Activated gamma-delta T cell treated with Interleukin-2 at 50 U/mL for 16 hours (primary cell): ENCODE measurements at places on chromosomes 3 and 15.

DNA sequence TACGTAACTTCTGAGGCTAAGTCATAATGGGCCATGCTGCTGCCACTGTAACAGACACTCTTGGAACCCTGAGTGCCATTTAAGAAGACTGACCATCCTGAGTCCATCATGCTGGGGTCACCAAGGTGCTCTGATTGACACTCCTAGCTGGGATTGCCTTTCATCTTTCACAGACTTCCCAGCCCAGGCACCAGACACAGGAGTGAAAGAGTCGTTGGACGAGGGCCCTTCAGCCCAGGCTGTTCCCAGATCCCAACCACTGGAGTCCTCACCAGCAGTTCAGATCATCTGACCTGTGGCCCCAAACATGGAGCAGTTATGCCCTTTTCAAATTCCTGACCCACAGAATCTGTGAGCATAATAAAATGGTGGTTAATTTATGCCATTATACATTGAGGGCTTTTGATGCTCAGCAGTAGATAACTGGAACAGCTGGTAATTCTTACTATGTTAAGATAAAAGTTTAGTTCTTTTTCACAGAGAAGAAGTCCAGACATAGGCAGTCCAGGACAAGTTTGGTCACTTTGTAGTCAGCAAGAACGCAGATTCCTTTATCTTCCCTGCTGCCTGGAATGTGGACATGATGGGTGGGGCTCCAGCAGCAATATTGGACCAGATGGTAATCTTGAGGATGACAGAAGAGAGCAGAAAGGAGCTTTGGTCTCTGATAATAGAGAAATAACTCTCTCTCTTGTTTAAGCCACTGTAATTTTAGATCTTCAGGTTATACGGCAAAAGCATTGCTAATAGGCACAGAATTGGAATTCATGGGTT is 7.3 kb upstream of the EHD4 start:
- DNase-seq, result no peak

DNA sequence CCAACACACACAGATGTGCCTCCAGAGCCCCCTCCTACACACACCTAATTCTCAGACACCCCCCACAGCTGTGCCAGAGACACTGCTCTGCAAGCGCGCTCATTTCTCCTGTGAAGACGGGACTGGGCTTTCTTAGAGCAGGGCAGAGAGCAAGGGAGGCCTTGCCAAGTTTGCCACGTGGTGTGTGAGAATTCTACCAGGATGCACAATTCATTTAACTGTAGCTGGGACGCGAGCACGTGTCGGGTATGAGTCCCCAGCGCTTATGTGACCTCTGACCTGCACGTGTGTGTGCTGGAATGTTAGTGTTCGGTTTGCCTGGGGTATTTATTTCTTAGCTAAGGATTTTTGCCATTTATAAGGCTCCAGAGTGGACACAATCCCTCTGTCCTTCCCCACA is 37.0 kb downstream of the FEM1B start:
- DNase-seq, result no peak

GRCh38 chr3:138289701-138290100 is 40.0 kb downstream of the NME9 start:
- no peak for DNase-seq

GRCh38 chr15:56913670-56914069 is 4.8 kb upstream of the TCF12 start:
- no peak for DNase-seq

GRCh38 chr15:94240480-94240879 is 9.1 kb downstream of the MCTP2 start:
- no peak for DNase-seq

DNA sequence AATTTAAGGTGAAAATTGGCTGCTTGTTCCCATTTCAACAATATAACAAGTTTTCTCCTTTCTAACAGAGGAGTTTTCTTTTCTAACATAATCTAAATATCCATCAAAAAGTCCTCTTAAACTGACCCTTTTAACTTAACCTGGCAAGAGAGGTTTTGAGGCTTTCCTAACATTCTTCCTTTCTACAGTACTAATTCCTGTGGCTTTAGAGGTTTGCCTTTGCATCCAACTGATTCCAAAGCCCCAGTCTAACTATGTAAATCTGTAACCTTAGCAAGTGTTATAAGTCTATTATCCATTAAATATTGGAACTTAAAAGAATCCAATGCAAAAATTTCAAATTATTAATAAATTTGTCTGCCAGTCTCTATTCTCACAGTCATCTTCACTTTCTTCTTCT is 134.1 kb downstream of the ISL2 start:
- no peak for DNase-seq

- DNase-seq, result no peak
Observed at GRCh38 chr3:127044996-127045395, 62.1 kb downstream of the PLXNA1 start.

GRCh38 chr15:42053914-42054313 is 33.1 kb upstream of the PLA2G4E start:
- DNase-seq, result no peak

- no peak for DNase-seq
Observed at GRCh38 chr3:124648551-124648950, 81.7 kb upstream of the UMPS start.
